NCI-H446 treated with DMSO at 0.1 percent for 48 hours (cell line): ENCODE measurements at places on chromosomes 6 and 20.
A peak's percentile ranks its signal among the peaks of the same experiment; 100 is the strongest.

DNA sequence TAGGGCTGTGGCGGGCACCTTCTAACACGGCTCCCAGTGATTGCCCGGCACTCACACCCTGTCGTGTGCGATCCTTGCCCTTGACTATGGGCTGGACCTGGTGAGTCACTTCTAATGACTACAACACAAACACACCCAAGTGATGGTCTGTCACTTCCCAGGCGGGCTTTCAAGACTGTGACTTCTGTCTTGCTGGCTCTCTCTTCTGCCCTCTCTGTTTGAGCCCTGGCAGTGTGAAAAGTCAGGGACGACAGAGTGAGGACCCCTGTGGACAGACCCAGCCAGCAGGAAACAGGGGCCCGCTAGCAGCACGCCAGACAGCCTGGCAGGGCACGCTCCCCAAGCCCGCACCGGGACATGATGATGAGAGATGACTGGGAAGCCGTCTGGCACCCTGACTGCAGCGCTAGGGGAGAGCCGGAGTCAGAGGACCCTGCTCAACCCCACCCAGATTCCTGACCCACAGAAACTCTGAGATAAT, 43.0 kb downstream of the KIF16B start:
- no peak for DNase-seq

DNA sequence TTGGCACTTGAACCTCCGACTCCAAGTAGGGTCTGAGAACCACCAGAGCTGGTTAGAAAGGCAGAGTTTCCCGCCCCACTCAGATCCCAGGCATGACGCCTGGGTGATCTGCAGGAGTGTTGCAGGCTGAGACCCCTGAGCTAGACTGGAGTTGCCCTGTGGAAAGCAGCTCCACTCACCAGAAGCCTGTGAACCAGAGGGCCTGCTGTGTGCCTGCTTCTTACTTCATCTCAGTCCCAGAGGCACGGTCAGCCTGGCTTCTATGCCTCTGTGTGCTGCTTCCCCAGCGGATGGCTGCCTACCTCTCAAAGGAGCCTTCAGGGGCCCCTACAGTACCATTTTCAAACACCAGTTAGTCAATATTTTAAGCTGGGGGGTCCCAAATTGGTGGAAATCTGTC, 15.6 kb upstream of the CCN6 start:
- DNase-seq, result no peak

DNA sequence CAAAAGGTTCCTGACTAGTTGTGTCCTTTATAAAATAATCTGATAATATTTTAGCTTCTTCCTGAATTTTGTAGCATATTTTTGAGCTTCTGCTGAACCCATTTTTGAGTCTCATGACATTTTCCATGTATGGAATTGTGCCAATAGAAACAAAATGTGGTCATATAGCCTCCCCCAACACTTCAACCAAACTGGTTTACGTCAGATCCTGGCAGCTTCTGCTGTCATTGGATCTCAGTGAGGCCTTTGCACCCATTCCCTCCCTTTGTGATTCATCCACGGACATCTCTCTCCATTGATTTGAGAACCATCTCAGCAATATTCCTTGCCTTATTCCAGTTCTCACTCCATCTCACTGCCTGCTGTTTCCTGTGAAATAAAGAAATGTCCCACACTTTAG, 166.0 kb upstream of the PROKR2 start:
- DNase-seq, result no peak

- peak; percentile 97 for DNase-seq
Measured at GRCh38 chr6:30781743-30782424, 37.5 kb upstream of the IER3 start.

- DNase-seq, result no peak
Measured at GRCh38 chr6:154161689-154162088, 122.6 kb downstream of the OPRM1 start.

DNA sequence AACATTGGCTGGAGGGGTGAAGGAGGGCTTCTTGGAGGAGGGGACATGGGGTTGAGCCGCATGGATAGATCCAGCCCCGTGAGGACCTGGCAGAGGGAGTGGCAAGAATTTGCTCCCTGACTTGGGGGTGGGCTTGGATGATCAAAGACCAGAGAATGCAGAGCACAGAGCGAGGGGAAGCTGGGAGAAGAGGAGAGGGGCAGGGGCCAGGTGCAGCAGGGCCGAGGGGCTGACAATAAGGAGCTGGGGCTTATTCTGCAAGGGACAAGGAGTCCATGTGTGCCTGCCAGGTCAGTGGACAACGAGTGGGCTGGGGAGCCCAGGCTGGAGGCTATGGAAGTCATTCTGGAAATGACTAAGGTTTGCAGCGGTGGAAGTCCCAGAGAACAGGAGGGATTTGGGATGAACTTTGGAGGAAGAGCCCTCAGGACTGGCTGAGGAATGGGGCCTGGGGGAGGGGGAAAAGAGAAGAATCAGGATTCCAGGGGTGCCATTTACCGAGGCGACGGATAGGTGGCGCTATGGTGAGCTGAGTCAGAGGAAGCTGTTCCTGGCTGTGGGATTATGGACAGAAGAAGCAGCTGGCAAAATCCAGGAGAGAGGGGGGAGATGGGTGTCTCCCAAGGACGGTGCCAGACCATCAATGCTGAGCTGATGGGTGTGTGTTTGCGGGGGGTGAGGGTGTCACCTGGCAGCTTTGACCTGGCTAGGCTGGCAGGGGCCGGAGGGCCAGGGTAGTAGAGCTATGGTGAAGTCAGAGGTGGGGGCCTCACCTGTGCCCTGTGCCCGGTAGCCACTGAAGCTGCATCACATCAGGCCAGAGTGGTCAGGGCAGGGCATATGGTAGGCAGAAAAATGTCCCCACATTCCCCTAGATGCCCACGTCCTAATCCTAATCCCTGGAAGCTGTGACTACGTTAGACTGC, 7.8 kb downstream of the KCNG1 start:
- peak; percentile 60 for DNase-seq

DNA sequence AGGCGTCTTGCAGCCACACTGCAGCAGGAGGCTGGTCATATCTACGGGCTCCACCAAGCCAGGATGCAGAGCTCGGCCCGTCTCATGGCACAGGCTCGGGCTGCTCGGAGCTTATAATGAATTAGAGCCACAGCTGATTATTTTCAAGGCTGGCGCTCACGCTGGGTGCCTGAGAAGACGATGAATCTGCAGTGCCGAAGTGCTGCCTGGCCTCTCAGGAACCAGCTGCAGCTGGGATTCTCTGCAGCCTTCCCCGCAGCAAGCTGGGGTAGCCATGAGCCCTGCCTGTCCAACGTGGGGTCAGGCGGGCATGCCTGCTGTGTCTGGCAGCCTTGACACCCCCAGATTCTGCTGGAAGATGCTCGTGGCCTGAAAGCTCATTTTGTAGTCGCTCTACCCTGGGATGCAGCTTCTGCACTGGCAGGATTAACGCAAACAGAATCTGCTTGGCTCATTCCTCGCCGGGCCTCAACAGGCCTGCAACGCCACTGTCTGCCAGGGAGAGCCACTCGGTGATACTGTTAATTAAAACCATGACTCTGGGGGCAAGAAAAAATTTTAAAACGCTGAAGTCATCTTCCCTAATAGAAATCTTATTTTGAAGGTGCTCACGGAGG, 104.3 kb downstream of the CDH26 start:
- DNase-seq, result no peak

- no peak for DNase-seq
Measured at GRCh38 chr6:3236005-3236404, 8.6 kb upstream of the TUBB2B start.

DNA sequence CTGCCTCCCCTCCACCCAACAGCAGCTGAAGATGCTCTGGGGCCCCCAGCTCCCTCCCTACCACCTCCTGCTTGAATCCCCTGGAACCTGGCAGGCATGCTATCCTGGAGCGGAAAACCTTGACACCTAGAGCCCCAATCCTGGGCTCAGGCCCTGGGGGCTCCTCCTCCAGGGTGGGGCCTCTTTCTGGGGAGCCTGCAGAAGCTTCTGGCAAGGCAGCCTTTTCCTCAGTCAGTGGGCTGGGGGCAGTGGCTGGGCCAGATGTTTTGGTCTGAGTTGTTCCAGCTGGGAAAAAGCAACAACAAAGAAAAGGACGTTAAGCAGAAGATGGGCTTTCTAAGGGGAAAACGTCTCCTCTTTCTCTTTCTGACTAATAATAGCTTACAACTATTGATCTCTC, 21.1 kb downstream of the KIAA1755 start:
- DNase-seq, result no peak

GRCh38 chr6:25326126-25326525, 47.0 kb downstream of the CARMIL1 start:
- no peak for DNase-seq

DNA sequence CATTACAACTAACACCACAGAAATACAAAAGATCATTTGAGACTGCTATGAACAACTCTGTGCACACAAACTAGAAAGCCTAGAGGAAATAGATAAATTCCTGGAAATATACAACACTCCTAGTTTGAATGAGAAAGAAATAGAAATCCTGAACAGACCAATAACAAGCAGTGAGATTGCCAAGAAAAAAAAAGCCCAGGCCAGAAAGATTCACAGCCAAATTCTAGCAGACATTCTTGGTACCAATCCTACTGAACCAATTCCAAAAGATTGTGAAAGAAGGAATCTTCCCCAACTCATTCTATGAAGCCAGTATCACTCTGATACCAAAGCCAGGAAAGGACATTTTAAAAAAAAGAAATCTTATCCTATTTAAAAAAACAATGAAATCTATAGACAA, 7.0 kb upstream of the CDK19 start:
- no peak for DNase-seq

GRCh38 chr6:107698146-107698545, 126.0 kb downstream of the SCML4 start:
- DNase-seq, result no peak

DNA sequence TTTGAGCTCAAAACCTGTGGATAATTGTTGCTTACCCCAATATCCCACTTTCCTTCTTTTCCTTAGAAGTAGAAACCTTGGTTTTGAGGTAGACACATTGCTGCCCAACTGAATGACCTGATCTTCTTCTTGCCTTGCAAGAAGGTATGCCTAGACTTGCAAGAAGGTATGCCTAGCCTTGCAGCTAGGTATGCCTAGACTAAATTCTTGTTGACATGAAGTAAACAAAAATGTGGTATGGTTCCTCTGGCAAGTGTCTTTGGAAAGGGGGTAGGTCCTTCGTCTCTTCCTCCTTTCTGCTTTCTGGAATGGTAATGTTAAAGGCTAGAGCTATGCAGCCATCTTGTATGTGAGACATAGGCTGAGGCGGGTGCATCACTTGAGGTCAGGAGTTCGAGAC, 129.2 kb downstream of the GMPR start:
- no peak for DNase-seq

DNA sequence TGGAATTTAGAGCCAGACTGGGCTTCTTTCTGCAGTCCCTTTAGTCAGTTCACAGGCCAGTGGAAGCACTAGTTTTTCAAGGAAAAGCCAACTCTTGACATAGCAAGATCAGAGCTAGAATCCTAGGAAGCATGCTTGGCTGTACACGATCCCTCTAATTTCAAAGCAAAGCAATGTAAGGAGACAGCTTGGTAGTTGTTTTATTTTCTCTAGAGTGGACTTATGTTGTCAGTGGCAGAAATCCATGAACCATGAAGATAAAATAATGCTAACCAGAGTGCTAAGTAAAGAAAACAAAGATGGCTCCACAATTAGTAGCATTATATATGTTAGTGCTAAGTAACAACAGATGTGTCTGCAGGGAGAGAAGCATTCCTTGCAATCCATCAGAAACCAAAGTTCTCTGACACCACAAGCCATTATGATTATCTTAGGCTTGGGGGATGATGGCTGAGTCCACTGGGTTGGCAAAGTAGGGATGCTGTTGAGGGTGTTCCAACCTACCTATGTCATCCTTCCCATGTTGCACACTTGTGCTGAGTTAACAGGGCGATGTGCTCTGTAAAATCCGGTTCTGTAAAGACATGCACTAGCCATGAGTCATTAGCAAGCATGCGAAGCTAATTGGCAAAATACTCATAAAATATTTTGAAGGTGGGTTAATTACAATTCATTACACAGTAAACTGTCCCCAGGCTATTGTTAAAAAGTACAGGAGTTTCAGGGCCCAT, 115.2 kb downstream of the BMP2 start:
- DNase-seq, result no peak

- DNase-seq, result peak; percentile 62
Measured at GRCh38 chr20:39961637-39962244, 727.3 kb downstream of the MAFB start.

DNA sequence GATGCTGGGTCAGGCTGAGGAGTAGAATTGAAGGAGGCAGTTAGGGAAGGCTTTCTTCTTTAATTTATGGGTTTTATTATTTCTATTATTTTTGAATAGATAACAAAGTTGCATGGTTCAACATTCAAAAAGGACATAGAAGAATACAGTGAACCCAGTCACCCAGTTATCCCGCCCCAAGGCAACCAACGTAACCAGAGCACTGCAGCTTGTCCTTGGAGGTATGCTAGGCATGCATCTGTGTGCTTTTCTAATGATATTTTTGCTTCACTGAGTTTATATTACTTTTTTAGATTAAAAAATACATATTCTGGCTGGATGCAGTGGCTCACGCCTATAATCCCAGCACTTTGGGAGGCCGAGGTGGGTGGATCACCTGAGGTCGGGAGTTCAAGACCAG, 47.4 kb upstream of the DSN1 start:
- DNase-seq, result no peak

DNA sequence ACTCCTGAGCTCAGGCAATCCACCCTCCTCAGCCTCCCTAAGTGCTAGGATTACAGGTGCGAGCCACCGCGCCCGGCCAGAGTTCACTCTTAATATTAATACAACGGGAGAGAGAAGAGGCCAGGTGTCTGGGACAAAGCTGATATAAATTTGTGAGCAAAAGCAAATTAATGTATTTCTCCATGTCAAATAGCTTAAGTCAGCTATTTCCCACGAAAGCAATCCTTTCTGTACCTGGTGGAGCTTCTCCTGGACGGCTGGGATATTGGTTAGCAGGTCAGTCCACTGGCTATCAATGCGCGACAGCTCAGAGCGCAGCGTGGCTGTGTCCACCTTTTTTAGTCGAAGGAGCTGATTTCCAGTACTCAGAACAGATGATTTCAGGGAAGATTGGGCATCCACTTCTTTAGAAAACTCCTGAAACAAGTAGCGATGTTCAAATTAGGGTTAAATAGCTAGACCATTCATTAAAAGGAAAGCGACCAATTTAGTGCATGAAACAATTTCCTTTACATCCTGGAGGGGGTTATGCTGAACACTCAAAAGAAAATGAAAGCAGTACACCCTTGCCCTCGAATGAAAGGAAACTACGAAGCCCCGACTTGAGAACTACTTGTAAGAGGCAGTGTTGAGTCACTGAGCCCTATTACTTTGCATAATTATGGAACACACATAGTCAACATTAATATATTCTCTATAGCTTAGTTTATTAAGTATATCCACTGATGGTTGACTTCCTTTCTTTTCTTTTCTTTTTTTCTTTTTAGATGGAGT, 403.4 kb downstream of the SYNE1 start:
- no peak for DNase-seq

- no peak for DNase-seq
Measured at GRCh38 chr6:151402228-151402627, 10.9 kb upstream of the ZBTB2 start.
